Stimulated activated CD8-positive, alpha-beta memory T cell treated with anti-CD3 and anti-CD28 coated beads, Interleukin-4, amount 100 ng/mL, for 1 hour (primary cell): ENCODE measurements at places on chromosomes 7 and 10.

DNA sequence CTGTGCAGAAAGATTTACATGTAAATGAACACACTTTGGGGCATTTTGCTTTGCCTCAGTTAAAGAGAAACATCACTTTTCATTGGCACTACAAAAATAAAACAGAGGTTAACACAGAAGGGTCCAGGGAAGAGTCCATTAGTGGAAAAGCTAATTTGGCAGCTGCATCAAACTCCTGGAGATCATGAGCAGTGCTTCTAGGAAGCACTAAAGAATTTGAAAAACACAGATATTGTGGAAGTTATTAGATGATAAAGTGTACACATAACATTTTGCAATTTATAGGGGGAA, 161.2 kb downstream of the LRRTM3 start:
- DNase-seq, result no peak

- DNase-seq, result no peak
Measured at GRCh38 chr7:137402536-137403352, 59.2 kb upstream of the PTN start.

DNA sequence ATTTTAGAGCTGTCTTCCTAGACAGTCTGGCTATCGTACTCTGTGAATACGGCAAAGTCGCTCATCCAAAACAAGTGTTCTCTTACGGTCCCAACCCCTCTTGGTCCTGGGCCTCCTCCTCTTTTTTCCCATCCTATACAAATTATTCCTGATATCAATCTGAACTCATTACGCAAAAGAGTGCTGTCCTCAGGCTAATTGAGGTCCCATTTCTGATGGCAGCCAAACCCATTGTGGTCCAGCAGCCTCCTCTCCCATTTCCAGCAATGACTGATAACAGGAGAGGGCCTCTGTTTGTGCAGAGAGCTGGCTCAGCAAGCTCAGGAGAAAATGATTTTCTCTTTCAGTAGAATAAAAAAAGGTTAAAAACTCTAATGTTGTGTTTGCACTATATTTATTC, 203.4 kb upstream of the GHITM start:
- DNase-seq, result no peak

- DNase-seq, result no peak
Measured at GRCh38 chr7:121019018-121019417, 30.5 kb downstream of the CPED1 start.

- DNase-seq, result no peak
Measured at GRCh38 chr7:101792051-101792681, 25.3 kb upstream of the CUX1 start.

DNA sequence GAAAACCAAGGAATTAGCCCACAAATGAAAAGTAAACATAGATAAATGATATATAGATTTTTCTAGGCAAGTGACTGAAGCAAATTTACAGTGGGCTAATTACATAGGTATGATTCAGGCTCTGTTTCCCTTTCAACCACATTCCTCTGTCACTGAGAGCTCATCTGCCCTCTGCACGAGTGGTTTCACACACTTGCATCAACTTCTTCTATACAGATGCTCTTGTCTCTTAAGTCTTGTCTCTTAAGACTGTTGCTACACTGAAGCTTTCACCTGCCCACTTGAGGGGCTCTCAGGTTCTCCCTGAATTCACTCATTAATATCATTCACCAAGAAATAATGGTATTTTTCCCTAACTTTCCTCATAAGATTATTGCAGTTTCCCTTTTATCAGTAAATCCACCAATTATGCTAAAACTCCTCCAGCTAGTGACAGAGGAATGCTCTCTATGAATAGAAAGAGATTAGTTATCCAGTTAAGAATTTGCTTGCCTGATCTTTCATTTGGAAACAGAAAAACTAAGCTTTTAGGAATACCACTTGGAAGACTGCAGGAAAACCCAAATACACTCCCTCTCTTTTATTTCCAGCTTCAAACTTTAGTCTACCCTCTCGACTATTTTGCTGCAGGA, 95.7 kb downstream of the ELAPOR2 start:
- DNase-seq, result no peak

GRCh38 chr10:59303018-59303417, 59.3 kb downstream of the FAM13C start:
- no peak for DNase-seq

- no peak for DNase-seq
Measured at GRCh38 chr10:122462533-122463465, 1.4 kb downstream of the HTRA1 start.

DNA sequence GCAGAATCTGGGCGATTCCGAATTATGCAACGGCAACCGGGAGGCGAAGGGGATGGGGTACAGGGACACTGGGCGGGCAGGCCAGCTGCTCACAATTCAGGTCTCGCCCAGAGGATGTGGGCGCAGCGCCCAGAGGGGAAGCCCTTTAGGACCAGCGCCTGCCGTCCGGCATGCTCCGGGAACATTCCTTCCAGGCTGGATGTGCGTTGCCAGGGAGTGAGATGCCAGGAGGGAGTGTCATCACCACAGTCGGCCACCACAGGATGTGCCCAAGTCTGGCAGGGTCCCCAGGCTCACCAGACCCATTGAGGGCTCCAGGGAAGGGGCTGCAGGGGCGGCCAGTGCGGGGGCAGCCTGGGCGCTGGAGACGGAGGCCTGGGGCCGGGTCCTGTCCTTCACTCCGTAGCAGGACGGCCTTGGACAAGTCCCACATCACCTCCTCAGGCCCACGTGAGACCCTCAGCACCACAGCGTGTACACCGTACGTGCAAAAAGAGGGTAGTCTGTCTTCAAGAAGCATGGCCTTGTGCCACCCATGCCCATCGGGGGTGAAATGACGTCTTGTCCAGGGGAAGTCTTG, 63.9 kb downstream of the FOXL3 start:
- DNase-seq, result no peak

GRCh38 chr7:38978491-38978890, 782 bp downstream of the POU6F2 start:
- DNase-seq, result no peak

GRCh38 chr7:5360451-5360850, 63.2 kb downstream of the TNRC18 start:
- DNase-seq, result no peak

GRCh38 chr7:80393786-80394185, 118.1 kb downstream of the GNAT3 start:
- no peak for DNase-seq

DNA sequence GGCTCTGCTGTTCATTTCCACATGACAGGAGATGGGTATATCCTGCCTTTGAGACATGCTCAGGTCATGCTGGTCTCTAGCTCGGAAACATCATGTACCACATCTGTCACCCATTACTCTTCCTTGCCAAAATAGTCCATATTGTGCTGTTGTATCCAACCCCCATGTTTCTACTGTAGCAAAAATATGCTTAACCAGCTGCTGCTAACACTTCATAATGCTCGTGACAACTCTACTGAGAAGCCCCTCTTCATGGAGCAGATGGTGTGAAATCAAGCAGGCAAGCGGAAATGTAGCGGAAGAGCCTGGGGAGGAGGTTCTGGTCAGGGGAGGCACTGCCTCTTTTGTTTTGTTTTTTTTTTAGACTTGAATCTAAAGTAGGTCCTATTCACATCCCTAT, 82.9 kb downstream of the NPY start:
- no peak for DNase-seq

DNA sequence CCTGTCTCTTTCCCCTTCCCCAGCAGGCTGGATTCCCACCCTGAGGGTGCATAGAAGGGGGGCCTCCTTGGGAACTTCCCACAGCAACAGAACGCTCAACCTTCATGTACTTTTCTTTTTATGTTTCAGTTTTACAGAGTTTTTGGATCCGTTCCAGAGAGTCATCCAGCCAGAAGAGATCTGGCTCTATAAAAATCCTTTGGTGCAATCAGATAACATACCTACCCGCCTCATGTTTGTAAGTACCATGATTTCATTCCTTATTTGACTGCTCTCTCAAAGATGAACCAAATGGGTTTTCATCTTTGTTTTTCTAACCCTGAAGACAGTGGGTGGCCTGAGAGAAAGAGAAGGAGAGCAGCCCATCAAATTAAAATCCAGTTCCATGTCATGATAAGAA, 46.7 kb downstream of the PLPP4 start:
- no peak for DNase-seq

GRCh38 chr7:71414490-71414889, 282.5 kb downstream of the GALNT17 start:
- no peak for DNase-seq

DNA sequence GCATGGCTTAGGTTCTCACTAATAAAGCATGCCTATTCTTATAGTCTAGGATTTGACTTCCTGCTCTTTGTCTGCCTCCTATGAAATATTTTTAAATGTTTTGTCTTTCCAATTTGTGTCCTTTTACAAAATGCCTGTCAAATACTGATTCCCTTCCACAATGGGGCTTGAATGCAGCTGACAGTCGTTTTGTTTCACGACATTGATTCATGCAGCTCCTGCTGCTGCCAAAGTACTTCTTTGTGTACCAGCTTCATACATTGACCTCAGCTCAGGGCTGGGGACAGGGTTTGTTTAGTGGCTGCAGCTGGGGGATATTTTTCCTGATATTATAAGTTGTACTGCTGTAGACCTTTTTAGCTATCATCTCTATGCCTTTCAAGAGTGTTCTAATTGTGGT, 371.9 kb upstream of the CHRM2 start:
- no peak for DNase-seq

DNA sequence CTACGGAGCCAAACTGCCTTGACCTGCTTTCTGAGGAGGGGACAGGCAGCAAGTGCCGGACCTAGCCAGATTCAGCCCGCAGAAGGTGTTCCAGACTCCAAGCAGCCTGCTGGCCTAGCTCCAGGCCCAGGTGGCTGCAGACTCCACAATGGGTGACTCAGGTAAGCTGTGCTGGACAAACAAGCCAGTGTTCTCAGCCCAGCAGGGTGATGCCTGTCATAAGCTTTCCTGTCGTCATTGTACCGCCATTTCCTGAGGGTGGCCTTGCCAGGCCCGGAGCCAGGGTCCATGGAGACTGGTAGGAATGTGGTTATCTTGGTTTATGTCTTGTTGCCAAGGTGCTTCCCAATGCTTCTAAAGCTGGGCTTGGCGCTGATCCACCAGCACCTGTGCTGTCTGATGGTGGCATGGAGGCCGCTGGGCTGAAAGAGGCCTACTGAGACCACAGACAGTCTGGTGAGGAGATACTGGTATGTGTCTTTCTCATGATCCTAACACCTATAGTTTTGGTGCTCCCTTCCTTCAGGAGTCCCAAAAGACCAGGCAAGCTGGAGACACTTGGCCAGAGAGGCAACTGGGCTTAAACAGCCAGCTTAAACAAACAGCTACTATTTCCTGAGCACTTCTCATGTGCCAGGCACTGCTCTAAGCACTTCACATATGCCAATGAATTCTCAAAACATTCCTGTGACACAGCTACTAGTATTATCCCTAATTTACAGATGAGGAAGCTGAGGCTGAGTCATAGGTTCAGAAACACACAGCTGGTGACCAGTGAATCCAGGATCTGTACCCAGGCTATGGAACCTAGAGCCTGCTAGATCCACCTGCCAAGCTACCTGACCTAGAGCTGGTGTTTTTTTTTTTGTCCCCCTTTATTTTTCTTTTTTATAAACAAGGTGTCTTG, 42.0 kb downstream of the ZC3HC1 start:
- DNase-seq, result no peak

DNA sequence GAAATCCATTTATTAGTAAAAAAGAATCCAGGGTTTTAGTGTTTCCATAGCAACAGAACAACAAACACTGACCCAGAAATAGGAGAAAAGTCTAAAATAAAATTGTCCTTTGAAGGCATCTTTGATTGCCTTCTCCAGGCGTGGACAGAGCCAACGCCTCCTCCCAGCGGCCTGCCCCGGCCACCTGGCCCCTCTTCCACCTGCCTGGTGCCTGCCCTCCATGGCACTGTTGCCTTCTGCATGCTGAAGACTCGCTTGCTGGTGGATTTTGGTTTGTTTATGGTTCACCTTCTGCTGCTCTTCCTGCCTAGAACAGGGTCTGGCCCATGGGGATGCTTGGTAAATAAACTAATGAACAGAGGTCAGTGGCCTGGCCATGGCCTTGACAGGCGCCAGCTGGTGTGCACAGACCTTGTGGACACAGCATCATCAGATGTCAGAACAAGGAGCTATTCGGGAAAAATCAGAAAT, 107.4 kb downstream of the DYNC2I1 start:
- no peak for DNase-seq
